ENCODE measurements at places on chromosomes 12 and 14. TPM values are rescaled to one million over a fixed set of nuclear protein-coding genes. Genes with fewer than 3 reads are reported as not detected.

The ANO2 gene
- 3.3 TPM for total RNA-seq

The CPM gene
- 5.8 TPM for total RNA-seq

The MEG3 gene
- not detected for total RNA-seq

The KTN1 gene
- total RNA-seq: 110 TPM
